Hepatic stellate cell (primary cell): ENCODE measurements at places on chromosomes 1 and 21.

DNA sequence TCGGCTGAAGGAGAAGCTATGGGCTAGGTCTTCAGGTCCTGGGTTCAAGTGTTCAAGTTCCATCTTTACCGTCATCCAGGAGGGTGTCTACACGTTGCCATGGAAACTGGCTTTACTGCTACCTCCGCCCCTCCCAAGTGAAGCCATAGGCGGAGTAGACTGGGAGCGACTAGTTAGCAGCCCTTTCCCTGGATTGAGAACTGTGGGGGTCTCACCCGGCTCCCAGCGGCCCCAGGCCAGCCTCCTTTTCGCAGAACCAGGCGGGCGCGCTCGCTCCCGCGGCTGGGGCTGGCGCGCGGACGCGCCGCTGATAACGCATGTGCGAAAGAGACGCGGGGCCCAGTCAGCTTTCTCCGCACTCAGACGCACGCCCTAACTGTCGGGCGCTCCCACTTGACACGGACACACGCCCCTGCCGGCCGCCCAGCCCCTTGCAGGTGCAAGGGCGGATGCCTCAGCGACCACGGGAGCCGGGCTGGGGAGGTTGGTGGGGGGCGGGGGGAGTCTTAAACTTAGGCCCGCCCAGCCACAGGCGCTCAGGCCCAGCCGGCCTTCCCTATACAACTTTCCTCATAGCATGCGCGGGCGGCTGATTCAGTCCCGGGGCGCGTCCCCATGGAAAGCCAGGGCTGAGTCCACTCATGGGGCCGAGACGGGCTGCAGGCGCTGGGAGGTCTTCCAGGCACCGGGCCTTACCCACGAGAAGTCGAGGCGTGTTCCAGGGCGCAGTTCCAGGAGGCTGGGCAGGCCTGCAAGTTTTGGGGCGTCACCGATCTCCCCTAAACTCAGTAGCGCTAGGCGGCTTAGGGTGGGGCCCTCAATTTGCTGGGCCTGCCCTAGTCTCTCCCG lies 7.4 kb downstream of the EFNA4 start:
- peak; percentile 86 for DNase-seq

- DNase-seq = no peak
These were observed 14.7 kb upstream of the BOLA1 start for GRCh38 chr1:149884433-149885338.

DNA sequence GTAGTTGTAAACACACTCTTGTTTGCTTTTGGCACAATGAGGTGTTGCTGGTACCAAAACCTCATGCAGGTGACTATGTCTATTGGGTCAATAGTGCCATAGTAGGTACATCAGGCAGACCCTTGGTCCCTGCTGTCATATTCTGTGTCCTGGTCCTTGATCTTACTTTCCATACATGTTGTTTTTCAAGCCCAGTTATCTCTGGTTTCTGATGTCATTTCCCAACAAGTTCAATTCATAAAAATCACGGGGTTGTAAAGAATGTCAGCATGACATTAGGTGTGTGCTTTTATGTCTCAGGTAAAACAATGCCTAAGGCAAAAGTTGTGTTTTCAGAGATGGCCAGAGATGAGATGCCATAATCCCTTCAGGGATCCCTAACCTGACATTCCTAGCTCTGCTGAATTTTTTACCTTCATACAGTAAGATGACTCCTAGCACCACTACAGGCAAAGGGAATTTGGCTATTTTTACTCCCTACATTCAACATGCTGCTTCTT lies 390.3 kb upstream of the PKN2 start:
- no peak for DNase-seq

DNA sequence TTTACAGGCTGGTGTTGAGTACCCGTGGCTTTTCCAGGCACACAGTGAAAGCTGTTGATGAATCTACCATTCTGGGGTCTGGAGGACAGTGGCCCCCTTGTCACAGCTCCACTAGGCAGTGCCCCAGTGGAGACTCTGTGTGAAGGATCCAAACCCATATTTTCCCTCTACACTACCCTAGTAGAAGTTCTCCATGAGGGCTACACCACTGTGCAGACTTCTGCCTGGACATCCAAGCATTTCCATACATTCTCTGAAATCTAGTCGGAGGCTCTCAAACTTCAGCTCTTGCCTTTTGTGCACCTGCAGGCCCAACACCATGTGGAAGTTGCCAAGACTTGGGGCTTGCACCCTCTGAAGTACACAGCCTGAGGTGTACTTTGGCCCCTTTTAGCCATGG lies 227.8 kb downstream of the BACH1 start:
- no peak for DNase-seq

DNA sequence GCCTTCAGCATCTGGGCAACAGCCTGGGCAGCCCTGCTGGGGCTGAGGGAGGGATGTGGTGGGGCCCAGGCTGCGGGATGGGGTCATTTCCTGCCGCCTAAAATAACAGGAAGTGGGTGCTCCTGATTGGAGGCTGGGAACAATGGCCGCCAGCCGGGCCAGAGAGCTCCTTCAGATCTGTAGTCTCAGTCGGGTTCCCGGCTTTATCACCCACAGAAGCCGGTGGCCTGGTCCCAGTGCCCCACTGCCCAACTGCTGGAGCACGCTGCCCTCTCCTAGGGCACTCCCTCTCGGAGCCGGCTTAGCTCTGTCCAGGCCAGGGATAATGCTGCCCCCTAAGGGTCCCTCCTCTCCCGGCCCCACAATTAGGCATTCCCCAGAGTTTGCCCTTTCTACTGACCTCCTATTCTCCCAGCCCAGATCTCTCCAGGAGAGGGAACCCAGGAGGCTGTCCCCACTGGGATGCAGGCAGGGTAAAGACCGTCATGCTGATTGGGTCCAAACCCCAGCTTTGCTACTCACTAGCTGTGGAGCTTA lies 5.1 kb downstream of the MAP7D1 start:
- DNase-seq = peak; percentile 89

DNA sequence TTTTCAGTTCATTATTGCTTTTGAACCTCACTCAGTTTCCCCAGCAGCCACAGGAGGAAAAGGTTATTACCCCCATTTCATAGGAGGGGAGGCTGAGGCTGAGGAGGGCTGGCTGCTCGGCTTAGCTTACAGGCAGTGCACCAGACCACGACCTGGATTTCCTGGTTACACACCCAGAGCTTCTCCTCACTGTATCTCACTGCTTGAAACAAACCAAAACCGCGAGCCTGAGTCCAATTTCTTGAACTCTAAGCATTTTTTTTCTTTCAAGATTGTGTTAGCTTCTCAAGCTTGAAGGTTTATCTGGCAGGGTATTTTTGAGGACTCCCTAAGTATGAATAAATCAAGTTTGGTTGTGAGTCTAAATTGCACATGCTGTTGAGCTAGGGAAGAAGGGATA lies 188.9 kb upstream of the EDN2 start:
- no peak for DNase-seq

- no peak for DNase-seq
These were observed 156.5 kb downstream of the HIVEP3 start for GRCh38 chr1:41762251-41762650.

DNA sequence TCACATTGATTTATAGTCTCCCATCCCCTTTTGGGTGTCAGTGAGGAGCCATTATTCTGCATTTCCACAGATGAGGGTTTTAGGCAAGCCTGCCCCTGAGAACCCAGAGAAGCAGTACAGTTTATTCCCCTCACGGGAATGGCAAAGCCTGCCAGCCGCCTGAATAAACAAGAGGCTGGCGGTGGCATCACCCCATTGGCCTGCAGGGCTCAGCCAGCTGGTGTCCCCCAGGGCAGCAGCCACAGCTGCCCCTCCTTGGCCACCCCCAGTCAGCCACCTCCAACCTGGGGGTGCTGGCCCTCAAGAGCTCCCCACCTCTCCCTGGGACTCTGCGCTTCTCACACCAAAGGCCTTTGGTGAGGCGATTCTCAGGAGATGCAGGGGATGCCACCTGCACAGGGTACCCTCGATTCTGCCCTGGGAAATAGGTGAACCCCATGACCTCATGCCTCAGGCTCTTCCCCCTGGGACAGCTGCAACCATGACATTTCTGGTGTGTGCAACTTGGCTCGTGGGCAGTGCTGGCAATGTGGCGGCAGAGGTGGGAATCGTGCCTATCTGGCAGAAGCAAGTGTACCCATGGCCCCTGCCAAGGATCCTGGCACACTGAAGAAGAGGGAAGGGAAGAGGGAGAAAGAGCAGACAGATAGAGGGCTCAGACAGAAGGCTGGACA lies 14.0 kb downstream of the OLFML2B start:
- no peak for DNase-seq

- DNase-seq = peak; percentile 12
These were observed 276.1 kb downstream of the RPS6KC1 start for GRCh38 chr1:213327017-213327667.

- peak; percentile 45 for DNase-seq
These were observed 3.0 kb downstream of the GPN2 start for GRCh38 chr1:26887125-26887524.

DNA sequence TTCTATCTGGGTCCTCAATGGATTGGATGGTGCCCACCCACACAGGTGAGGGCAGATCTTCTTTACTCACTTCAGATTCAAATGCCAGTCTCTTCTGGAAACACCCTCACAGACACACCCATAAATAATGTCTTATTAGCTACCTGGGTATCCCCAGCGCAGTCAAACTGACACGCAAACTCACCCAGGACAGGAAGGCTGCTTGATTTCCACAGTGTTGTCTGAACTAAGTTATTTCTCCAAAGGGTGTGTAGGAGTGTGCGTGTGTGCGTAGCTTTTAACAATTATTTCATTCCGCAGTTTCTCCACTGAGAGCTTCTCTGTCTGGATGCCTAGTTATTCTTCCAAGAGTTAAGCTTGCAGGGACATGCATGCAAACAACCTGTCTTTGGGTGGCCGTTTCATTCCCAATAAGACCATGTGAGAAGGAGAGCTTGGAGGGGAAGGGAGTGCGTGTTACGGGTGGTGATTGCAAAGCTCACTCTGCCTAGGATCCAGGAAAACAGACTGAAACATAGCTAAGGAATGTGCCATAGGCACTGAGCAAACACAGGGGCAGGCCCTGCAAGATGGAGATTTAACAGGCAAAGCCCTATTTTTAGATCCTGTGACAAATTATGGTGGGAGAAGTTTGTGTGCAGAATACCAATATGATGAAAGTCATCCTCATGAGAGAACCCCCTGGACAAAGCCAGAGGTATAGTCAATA lies 269.7 kb downstream of the DYRK1A start:
- peak; percentile 92 for DNase-seq
